ENCODE measurements at places on chromosomes 4 and X.

DNA sequence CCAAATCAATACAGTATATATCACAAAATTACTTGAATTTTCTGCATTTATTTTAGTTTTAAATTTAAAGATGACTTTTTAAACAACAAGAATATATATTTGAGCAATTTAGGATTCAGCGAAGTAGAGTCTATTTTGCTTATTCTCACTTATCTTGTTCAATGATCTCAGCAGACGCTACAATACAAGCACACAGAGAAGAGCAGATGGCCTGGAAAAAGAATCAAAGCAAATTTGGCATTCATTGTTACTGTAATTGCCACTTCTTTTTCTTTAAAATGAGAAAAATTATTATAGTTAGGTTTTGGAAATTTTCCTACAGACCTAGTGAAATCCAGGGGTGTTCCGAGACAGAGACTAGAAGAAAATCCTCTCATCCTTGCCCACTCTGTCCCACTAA is 57.5 kb downstream of the NPY1R start:
- no peak for DNase-seq

- no peak for DNase-seq
Observed at GRCh38 chr4:8735236-8736089, 136.2 kb downstream of the HMX1 start.

DNA sequence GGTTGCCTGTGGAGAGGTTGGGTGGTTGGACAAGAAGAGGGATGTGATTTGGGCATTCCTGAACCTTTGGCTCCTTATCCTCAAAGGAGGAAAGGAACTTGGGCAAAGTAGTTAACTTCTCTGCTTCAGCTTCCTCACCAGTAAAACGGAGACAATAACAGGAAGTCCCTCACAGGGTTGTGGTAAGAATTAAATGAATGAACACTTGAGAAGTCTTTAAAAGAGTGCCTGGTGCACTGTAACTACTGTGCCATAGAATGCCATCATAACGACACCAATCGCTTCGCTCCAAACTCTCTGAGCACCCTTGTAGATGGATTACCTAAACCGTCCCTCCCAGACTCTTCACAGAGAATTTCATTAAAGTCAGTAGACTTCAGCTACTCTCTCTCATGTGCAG is 10.5 kb downstream of the ZCCHC18 start:
- DNase-seq = no peak

DNA sequence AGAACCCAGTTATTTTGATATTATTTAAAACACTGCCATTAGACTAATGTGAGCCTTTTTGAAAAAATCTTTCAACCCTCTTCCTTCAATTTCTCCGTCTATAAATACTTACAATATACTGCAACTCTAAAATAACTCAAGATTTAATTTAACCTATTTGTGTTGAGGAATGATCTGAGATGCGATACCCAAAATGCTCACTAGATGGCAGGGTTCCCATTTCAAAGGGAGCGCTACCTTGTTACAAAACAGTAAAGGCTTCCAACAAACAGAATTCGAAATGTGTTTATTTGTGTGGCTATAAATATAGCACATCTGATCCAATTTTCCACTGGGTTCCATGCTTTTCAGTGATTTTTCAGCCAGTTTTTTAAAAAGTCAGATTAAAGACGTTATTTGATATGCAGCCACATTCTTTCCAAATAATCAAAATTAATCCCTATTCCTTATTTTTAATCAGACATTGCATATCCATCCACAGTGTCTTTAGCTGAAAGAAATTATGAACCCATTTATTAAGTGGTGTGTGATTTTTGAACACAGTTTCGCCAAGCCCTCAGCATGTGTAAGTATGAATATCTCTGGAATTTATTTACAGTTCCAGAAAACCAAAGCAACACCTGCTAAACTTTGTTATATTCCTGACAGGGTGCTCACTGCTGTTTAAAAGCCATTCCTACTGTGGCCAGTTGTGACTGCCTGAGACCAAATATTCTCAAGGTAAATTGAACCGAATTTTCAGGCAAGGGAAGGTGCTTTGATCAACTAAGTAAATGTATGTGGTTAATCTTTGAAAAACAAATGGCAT is 668.0 kb upstream of the LCORL start:
- DNase-seq = peak; percentile 14

DNA sequence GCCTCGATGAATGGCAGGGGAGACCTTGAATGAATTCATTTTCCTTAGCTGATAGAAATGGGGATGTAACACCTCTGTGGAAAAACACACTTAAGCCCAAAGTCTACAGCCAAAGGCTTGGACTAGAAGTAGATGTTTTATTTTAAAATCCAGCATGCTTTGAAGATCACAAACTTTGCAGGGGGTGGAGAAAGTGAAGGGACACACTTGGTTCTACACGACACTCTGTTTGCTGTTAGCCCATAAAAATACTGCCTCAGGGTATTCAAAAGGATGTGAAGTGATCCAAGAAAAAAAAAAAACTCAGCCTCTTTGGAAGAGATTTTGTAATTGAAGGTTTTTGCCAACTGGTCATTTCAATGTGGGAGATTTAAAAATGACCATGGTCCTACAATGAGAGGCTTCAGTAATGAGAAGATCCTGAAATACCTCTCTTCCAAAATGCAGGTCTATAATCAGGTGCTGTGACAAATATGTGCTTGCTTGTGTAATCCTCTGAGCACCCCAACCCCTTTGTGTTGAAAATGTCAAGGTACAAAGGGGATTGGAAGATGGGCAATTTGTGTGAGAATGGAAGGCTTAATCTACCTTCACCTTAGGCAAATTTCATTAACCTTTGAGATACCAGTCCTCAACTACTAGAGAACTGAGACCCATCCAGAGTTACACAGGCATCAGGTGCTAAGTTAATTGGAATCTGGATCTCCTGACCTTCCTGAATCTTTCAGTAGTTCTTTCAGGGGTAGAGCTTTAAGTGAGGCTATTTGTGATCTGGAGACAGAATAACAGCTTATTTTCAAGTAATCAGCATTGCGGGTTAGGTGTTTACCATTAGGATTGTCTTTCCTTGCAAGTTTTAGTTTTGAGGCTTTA is 82.5 kb downstream of the HS6ST2 start:
- no peak for DNase-seq

DNA sequence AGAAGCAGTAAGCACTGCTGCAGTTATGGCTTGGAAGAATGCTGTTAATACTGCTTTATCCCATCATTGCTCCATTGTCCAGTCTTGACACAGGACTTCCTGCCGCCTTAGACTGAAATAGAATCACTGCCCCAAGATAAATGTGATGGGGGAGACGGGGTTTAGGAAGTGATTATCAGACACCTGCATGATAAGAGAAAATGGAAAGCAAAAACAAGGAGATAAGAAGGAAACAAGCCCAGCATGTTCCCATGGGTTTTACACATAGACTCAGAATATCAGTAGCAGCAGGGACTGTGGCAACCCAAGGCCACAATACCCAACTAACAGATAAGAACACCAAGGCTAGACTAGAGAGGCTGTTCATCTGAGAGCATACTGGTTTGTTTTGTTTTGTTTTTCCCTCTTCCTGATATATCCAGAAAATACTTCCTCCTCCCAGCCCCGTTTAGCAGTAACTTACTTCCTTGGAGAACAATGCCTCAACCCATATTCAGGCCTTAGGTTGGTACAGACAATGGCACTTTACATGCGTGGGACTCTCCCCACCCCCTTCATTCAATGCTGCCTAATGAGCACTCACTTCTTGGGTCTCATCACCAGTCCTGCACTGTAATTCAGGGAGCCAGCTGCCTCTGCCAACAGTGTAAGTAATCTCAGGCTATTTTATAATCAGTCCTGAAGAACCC is 232.6 kb downstream of the CBR4 start:
- no peak for DNase-seq

- no peak for DNase-seq
Observed at GRCh38 chrX:10986616-10987015, 124.5 kb upstream of the HCCS start.

DNA sequence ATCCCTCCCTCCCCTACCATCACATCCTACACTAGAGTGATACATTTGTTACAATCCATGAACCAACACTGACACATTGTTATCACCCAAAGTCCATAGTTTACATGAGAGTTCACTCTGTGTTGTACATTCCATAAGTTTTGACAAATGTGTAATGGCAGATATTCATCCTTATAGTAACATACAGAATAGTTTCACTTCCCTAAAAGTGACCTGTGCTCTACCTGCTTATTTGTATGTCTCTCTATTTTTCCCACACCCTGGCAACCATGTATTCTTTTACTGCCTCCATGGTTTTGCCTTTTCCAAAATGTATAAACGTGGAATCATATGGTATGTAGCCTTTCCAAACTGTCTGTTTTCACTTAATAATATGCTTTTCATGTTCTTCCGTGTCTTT is 42.2 kb upstream of the HPGD start:
- no peak for DNase-seq

- DNase-seq = no peak
Observed at GRCh38 chr4:128757712-128758111, 51.8 kb upstream of the JADE1 start.

DNA sequence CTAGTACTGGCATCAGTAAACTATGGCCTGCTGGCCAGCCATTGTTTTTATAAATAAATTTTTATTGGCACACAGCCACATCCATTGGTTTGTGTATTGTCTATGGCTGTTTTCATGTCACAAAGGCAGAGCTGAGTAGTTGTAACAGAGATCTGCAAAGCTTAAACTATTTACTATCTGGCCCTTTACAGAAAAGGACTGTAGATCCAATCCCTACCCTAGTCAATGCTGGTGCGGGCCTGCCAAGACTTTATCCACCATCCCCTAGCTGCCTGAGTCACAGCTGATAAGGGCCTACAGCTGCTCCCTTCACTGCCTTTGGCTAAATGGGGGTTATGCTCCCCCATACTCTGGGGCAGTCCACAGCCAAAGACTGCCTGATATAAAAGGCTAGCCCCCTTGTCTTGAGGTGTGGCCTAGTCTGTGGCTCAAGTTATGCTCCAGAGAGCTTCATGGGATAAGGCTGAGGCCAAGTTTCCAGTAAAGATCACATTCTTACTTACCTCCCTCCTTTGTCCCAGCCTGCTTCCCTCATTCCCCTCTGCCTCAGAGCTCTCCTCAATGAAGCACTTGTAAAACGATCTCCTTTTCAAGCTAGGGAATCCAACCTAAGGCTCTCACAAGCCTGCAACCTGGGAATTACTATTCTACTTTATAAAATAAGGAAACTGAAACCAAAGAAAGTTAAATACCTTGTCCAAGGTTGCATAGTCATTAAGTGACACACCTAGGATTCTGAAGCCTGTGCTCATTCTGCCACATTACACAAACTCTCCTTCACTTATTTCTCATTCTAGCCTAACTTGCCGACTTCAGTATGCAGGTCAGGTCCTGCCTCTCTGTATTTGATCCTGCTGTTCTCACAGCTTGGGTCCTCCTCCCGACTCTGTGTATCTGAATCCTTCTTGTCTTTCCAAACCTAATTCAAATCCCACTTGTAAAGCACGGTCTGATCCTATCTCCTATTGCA is 20.7 kb downstream of the ACE2 start:
- peak; percentile 32 for DNase-seq

DNA sequence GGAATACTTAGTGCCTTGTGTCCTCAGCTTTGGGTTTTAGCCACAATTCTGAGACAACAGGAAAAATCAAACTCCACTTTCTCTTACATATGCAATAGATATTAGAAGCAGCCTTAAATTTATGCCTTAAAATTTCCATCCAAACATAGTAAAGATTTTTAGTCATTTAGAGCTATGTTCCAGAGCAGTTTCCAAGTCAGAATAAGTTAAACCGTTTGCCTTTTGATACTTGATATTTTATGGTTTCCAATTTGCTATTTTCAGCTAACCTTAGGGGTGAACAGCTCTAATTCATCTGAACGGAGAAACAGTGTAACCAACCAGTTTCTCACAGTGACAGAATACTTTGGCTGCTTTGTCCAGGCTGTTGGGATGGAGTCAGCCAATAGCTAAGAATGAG is 125.8 kb upstream of the RXFP1 start:
- no peak for DNase-seq

- DNase-seq = no peak
Observed at GRCh38 chr4:80062527-80062926, 10.5 kb downstream of the ANTXR2 start.

DNA sequence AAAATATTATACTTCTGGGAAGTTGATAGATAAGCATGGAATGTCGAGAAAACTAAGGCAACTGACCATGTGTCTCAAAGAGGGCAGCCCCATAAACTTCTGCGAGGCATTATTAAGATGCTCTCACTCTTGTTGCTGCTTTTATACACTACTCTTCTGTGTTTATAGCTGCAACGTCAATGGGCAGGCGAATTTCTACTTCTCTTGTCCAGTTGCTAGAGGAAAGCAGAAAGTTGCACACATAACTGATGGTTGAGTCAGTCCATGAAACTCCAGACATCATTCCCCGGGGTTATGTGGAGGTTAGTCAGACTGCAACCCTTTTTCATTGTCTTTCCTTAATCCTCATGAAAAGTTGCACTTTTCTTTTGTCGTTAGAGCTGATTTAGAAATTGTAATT is 39.8 kb downstream of the VCX3B start:
- no peak for DNase-seq

DNA sequence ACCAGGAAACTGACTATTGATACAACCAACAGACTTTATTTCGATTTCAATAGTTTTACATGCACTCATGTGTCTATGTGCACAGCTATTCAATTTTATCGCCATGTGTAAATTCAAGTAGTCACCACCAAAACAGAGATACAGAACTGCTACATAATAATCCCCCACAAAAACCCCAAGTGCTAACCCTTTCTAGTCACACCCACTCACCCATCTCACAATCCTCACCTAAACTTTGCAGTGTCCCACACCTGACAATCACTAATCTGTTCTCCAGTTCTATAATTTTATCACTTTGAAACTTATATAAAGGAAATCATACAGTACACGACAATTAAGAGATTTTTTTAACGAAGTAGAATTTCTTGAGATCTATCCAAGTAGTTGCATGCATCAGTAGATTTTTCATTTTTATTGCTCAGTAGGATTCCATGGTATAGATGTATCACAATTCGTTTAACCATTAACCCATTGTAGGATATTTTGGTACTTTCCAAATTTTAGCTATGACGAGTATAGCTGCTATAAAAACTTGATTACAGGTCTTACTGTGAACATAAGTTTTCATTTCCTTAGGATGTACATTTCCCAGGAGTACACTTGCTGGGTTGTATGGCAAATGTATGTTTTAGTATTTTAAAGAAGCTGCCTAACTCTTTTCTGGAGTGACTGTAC is 85.9 kb downstream of the CASK start:
- DNase-seq = no peak

DNA sequence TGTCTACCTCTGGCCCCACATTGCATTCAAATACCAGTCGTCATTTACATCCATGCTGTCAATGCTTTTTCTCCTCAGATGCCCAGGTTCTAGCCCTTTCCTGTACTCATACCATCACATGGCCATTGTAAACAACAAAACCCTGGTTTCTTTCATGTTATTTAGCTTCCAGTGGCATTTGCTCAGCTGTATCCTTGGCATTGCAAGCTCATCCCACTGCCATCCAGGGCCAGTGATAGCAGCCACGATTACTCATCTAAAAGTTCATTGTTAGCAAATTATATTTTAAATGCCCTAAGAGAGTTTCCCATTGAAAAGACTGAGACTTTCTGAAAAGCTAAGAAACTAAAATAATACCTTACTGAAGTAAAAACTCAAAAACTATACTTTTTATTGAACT is 34.0 kb downstream of the VEGFC start:
- no peak for DNase-seq
